Thymus (tissue), 14 donors: ENCODE measurements at places on chromosomes 4 and X.
A peak's percentile ranks its signal among the peaks of the same experiment; 100 is the strongest.

- no peaks in the 10 kb centered on the region for H3K36me3 ChIP-seq
- DNase-seq, result no peak
- H3K27me3 ChIP-seq, result peaks cover 5% of the 10 kb centered on the region
- H3K4me3 ChIP-seq, result no peak overlapping the region
Measured at GRCh38 chr4:10017037-10017893, 4.0 kb downstream of the SLC2A9 start.

DNA sequence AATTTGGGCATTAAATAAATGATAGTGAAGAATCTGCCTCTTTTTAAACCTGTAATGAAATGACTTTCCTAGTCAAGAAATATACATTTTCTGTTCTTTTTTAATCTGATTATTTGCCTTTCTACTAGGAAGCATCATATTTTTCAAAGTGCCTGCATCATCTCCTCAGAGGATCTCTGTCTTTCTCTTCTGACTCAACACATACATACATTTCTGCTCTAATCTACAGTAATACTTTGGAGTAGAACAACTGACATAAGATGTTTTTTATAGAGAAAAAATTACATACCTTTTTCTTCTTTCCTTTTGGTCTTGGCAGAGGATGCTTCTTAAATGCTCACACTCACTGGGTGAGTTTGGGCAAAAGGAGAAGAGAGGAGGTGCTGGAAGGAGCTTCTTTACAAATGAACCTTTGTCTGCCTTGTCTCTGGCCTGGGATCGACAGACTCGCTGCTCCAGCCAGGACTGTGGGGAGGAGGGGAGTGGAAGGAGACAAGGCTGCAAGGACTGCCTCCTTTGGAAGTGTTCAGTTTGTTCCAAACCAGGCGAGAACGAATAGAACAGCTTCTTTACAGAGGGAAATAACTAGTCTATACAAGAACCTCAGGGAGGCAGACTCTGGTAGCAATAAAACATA is at the start of gene SCRG1:
SCRG1 (minus strand) TSS at position 338 of the 637 bp plus-strand sequence. CDS start 7,702 bp downstream, outside the sequence.
- H3K4me1 ChIP-seq, result no peaks in the 10 kb centered on the region
- no peak within 1 kb of the TSS for H3K4me3 ChIP-seq
- peaks cover 3% of the 10 kb centered on the region for H3K36me3 ChIP-seq
- no peak for DNase-seq
- no peak within 1 kb of the TSS for H3K27ac ChIP-seq
- H3K27me3 ChIP-seq, result no peaks in the 10 kb centered on the region

- H3K4me1 ChIP-seq, result no peaks in the 10 kb centered on the region
- no peak overlapping the region for H3K4me3 ChIP-seq
- no peaks in the 10 kb centered on the region for H3K36me3 ChIP-seq
- H3K27me3 ChIP-seq, result no peaks in the 10 kb centered on the region
- H3K27ac ChIP-seq, result no peak overlapping the region
- DNase-seq, result no peak
Measured at GRCh38 chr4:60913002-60913401, 287.1 kb upstream of the ADGRL3 start.

DNA sequence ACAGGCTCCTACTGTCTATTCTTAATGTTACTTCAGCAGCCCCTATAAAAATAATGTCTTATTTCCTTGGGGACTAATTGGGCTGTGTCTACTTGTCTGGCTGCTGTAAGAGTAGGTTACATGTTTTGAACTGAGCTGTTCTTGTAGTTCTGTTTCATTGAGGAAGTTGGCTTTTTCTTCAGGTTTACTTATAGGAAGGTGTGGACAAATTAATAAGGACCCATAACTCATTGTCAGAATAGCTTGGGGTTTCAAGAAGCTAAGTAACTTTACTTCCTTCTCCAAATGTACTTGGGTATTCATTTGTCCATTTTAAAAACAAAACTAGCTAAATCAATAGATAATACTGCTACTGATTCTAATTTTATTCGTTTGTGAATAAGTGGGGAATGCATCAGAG is 487.2 kb downstream of the FAT4 start:
- H3K4me1 ChIP-seq, result no peaks in the 10 kb centered on the region
- no peaks in the 10 kb centered on the region for H3K27me3 ChIP-seq
- H3K4me3 ChIP-seq, result no peak overlapping the region
- H3K27ac ChIP-seq, result no peak overlapping the region
- no peaks in the 10 kb centered on the region for H3K36me3 ChIP-seq

GRCh38 chr4:184845367-184846021 is 19.7 kb upstream of the ACSL1 start:
- H3K36me3 ChIP-seq, result no peaks in the 10 kb centered on the region
- no peak overlapping the region for H3K27ac ChIP-seq
- no peak overlapping the region for H3K4me3 ChIP-seq
- H3K27me3 ChIP-seq, result no peaks in the 10 kb centered on the region
- DNase-seq, result no peak

DNA sequence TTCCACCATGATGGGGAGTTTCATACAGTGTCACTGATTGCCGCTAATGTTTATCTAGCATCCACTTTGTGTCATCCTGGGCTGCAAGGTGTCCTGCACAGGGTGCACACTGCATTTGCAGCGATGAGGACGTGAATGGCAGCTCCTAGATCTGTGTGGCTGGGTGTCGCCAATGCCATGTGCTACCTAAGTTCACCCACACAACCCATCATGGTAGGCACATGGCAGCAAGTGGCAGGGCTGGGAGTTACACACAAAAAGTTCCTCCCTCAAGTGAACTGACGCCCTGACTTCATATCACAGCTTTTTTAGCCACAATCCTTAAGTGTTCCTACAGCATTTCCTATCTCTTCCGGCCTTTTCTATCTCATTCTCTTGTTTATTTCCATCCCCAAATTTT is 45.9 kb upstream of the SPRY1 start:
- peak overlapping the region; percentile 74 for H3K27ac ChIP-seq
- H3K36me3 ChIP-seq, result no peaks in the 10 kb centered on the region
- H3K4me1 ChIP-seq, result peaks cover 83% of the 10 kb centered on the region
- DNase-seq, result no peak

DNA sequence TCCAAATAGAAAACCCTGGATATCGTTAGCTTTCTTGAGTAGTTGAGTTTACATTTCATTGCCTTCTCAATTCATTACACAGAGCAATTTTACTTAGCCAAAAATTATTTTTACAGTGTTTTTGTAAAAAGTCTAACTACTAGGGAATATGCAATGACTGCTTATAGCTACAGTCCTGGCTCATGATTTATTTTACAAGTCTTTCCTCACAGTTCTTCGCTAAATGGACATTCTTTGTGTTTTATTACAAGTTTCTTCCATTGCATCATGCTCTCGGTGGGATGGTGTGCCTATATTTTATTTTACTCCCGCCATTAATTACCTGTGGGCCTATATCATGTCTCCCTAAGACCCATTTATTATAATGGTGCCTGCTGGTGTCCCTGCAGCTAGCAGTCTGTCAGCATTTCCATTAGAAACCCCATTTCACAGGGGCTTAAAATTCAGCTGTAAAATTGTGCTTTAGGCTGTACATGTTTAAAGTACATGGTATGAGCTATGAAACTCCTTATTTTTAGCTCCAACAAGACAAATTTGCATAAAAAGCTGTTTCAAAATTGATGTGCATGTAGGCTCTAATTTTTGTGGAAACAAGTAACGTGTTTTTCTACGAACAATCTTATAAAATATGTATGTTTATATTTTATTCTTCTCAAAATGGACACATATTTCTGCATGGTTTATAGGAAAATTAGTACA is 227.4 kb downstream of the SLC7A11 start:
- no peak overlapping the region for H3K4me3 ChIP-seq
- H3K27ac ChIP-seq, result no peak overlapping the region
- no peaks in the 10 kb centered on the region for H3K4me1 ChIP-seq
- no peak for DNase-seq
- H3K36me3 ChIP-seq, result no peaks in the 10 kb centered on the region

GRCh38 chr4:186304866-186305505 is 39.0 kb downstream of the F11 start:
- no peaks in the 10 kb centered on the region for H3K27me3 ChIP-seq
- DNase-seq, result no peak
- no peaks in the 10 kb centered on the region for H3K36me3 ChIP-seq
- H3K4me1 ChIP-seq, result no peaks in the 10 kb centered on the region
- no peak overlapping the region for H3K4me3 ChIP-seq

DNA sequence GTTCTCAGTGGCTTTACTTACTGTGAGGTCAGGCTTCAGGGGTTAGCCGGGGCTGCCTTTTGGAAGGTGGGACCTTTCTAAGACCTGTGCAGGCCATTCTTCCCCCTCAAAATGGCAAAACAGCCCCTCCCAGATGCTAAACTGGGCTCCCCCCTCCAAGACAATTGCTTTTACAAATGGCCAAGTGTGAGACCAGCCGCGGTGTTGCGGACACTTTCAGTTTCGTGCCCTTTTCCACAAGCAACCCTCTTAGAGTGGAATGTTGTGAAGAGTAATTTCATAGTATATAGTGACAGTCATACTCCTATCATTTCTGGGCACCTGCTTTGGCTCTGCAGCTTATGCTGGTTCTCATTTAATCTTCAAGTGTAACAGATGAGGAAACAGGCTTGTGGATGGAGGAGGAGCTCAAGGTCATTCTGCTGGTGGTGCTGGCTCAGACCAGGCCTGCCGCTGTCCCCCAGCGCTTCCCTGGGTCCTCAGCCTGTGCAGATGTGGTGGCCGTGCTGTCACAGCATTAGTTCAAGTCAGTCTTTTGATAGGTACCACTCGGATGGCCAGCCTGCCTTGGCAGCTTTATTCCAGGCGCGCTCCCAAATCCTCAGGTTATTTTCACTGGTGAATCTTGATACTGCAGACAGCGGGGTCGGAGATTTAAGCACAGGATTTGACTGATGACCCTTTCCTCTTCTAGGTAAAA is 55.0 kb upstream of the TADA2B start:
- no peaks in the 10 kb centered on the region for H3K27me3 ChIP-seq
- H3K36me3 ChIP-seq, result peaks cover 12% of the 10 kb centered on the region
- no peak overlapping the region for H3K27ac ChIP-seq
- peak overlapping the region; percentile 82 for H3K4me3 ChIP-seq
- DNase-seq, result no peak

GRCh38 chr4:128859887-128860677 is 50.6 kb downstream of the JADE1 start:
- H3K36me3 ChIP-seq, result peaks cover 94% of the 10 kb centered on the region
- no peak for DNase-seq
- no peak overlapping the region for H3K27ac ChIP-seq
- H3K4me3 ChIP-seq, result no peak overlapping the region
- peaks cover 25% of the 10 kb centered on the region for H3K4me1 ChIP-seq

GRCh38 chrX:18286322-18286831 is 65.7 kb upstream of the BEND2 start:
- H3K27ac ChIP-seq, result no peak overlapping the region
- no peaks in the 10 kb centered on the region for H3K27me3 ChIP-seq
- H3K36me3 ChIP-seq, result no peaks in the 10 kb centered on the region
- DNase-seq, result no peak

- DNase-seq, result no peak
- no peaks in the 10 kb centered on the region for H3K36me3 ChIP-seq
- no peaks in the 10 kb centered on the region for H3K4me1 ChIP-seq
- no peak overlapping the region for H3K4me3 ChIP-seq
- H3K27me3 ChIP-seq, result no peaks in the 10 kb centered on the region
Measured at GRCh38 chrX:44400588-44400987, 57.1 kb upstream of the EFHC2 start.

DNA sequence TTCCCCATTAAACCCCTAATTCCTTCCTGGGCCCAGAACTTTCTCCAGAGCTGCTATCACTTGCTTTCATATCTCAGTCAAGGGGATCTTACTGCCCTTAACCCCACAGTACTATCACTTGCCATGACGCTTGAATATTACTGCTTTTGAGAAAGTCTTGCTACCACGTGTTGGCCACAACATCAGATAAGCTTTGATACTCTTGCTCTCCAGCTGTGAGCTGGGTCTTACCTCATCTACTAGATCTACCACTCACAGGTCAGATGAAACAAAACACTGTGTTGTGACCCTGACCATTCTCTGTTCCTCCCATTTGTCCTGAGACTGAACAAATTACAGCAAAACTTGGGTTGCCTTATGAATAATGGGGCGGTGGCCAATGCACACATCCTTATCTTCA is 12.1 kb upstream of the TAPT1 start:
- no peaks in the 10 kb centered on the region for H3K36me3 ChIP-seq
- no peaks in the 10 kb centered on the region for H3K27me3 ChIP-seq
- no peak overlapping the region for H3K4me3 ChIP-seq
- no peak for DNase-seq
- no peaks in the 10 kb centered on the region for H3K4me1 ChIP-seq
- H3K27ac ChIP-seq, result no peak overlapping the region

- no peak overlapping the region for H3K4me3 ChIP-seq
- no peaks in the 10 kb centered on the region for H3K4me1 ChIP-seq
- peak; percentile 41 for DNase-seq
Measured at GRCh38 chrX:70262952-70263567, 3.1 kb upstream of the P2RY4 start.

- H3K27ac ChIP-seq, result no peak overlapping the region
- DNase-seq, result no peak
- H3K4me3 ChIP-seq, result no peak overlapping the region
Measured at GRCh38 chrX:13198056-13198761, 121.6 kb downstream of the ATXN3L start.

DNA sequence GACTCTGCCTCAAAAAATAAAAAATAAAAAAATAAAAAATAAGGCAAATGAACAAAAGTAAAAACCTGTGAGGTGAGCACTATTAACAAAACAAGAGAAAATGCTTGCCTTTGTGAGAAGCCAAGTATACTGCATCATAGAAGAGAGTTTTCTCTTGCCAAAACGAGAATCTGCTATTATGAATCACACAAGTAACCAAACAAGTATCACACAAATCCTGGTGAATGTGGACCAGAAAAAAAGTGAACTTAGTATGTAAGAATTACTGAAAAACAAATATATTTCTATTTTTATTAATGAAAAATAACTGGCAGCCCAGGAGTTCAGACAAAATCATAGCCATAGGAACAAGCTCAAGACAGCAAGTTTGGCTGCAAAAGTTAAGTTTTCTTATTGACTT is 193.5 kb downstream of the PDGFC start:
- no peaks in the 10 kb centered on the region for H3K36me3 ChIP-seq
- no peak overlapping the region for H3K27ac ChIP-seq
- DNase-seq, result no peak
- no peaks in the 10 kb centered on the region for H3K27me3 ChIP-seq

GRCh38 chr4:176782794-176783193 is 9.9 kb downstream of the VEGFC start:
- H3K4me3 ChIP-seq, result no peak overlapping the region
- no peaks in the 10 kb centered on the region for H3K36me3 ChIP-seq
- H3K4me1 ChIP-seq, result no peaks in the 10 kb centered on the region
- H3K27ac ChIP-seq, result no peak overlapping the region
- no peak for DNase-seq

DNA sequence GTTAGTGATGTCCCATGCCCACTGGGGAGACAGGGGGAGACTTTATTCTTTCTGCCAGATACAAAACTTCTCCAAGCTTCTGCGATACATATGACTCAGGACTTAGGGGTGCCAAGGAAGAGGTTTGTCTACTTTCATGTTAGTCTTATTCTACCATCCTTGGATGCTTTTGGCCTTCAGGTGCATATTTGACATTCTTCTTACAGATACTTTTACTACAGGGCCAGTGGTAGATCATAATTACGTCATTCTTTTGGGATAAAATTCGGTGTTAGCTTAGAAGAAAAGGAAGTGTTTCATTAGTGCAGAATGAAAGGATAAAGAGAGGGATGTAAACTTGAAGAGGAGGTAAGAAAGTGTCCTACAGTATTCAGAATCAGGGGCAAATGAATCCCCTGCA is 245.2 kb downstream of the THOC2 start:
- no peak overlapping the region for H3K4me3 ChIP-seq
- H3K27me3 ChIP-seq, result no peaks in the 10 kb centered on the region
- DNase-seq, result no peak
- H3K27ac ChIP-seq, result no peak overlapping the region
- H3K36me3 ChIP-seq, result no peaks in the 10 kb centered on the region

GRCh38 chrX:110584083-110584482 is 211.5 kb downstream of the CHRDL1 start:
- H3K36me3 ChIP-seq, result no peaks in the 10 kb centered on the region
- H3K4me1 ChIP-seq, result no peaks in the 10 kb centered on the region
- H3K27ac ChIP-seq, result no peak overlapping the region
- H3K27me3 ChIP-seq, result no peaks in the 10 kb centered on the region
- H3K4me3 ChIP-seq, result no peak overlapping the region
